Fibroblast of skin of left biceps (primary cell): ENCODE measurements at places on chromosomes 1 and 21.

GRCh38 chr21:24420689-24421088 lies 1186.6 kb downstream of the MRPL39 start:
- DNase-seq = no peak

GRCh38 chr1:66437136-66437401 lies 96.9 kb upstream of the SGIP1 start:
- no peak for DNase-seq

GRCh38 chr1:100035214-100035613 lies 65.4 kb downstream of the SLC35A3 start:
- no peak for DNase-seq

DNA sequence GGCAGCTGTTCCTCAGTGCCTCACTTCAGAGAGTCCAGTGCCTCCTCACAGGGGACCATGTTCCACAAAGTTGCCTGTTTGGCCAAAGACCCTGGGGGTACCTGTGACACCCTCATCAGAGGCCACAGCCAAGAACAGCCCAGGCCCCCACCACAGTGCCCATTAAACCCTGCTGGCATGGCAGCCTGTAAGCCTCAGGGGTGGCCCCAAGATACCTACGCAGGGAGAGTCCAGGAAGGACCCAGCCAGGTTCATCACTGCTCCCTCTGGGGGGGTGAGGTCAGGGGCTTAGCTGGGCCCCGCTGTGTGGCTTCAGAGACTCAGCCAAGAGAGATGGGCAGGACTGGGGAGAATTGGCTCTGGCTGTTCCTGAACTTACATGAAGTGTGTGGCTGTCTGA lies 19.1 kb upstream of the PRDM16 start:
- no peak for DNase-seq

GRCh38 chr1:155226188-155226909 lies 17.9 kb downstream of the MTX1 start:
- DNase-seq = no peak

DNA sequence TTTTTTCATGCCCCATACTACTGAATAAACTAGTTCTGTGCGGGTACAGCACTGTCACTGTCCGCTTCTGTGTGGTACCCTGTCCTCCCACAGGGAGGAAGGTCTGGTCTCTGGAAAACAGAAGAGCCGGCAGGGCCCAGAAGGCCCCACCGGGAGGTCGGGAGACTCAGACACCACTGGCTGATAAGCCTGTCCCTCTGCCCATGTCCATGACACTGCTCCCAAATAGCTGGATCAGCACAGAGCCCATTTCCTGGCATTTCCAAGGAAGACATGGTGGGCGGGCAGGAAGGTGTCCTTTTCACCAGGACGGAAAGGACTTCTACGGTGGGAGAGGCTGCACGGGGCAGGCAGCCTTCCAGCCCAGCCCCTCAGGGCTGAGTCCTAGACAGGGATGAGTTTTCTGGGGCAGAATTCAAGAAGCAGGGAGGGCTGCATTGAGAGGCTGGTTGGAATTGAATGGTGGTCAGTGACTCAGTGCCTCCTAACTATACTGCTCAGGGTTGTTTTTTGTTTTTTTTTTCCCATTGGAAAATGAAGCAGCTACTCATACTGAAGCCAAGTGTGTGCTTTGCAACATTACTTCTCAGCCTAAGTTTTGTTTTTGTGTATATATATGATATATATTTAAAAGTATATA lies 7.1 kb downstream of the PSRC1 start:
- no peak for DNase-seq

DNA sequence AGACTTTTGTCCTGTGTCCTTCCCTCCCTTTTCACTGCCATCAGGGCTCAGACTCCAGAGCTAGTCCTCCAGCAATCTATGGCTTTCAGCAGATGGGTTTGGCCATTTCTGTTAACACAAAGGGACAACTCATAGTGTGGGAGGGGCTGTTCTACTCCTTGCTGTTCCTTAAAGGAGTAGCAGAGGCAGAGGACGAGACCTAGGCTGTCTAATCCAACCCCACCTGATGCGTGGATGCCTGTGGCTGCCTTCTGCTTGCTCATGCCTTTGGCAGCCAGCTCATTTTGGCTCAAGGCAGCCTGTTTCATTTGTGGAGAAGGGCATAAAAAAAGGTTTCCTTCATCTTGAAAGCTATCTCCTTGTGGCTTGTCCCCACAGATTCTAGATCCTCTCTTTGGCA lies 27.0 kb downstream of the MFSD2A start:
- peak; percentile 60 for DNase-seq

GRCh38 chr1:20405893-20406604 lies 80.0 kb downstream of the CAMK2N1 start:
- peak; percentile 97 for DNase-seq

DNA sequence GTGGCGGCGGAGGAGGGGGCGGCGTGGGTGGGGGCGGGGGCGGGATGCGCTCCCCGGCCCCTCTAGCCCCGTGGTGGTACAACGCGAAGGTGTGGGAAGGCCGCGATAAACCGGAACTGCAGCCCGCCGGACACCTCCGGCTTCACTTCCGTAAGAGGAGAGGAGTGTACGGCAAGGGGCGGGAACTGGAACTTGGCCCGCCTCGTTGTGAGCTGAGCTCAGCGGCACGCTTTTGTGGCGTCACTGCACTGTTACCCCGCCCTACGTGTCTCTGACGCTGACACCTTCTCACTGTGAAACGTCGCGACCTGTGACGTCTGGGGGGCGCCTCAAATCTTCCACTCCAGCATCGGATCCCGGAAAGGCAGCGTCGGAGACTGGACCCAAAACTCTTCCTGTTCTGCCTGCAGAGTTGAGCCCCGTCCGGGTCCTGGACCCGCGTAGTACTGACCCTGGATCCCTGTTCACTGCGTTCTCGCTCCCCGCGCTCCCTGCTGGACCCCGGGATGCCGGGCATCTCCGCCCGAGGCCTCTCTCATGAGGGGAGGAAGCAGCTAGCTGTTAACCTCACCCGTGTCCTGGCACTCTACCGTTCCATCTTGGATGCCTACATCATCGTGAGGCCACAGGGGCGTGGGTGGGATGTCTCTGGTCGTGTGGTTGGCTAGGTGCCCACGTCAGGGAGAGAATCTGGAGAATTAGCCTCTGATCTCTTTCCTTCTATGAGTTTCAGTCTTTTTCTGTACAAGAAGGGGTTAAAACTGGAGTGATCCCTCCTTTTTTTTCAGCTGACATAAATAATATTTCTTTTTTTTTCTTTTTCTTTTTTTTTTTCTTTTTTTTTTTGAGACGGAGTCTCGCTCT lies at the start of gene ISG20L2:
Gene ISG20L2 (minus strand): TSS at position 168 of the 864 bp plus-strand sequence. CDS start 1,114 bp downstream, outside the sequence.
- peak; percentile 92 for DNase-seq

- DNase-seq = no peak
Observed at GRCh38 chr1:225534135-225534534, 106.3 kb upstream of the LBR start.

- no peak for DNase-seq
Observed at GRCh38 chr1:232292239-232292638, 337.7 kb downstream of the SIPA1L2 start.

DNA sequence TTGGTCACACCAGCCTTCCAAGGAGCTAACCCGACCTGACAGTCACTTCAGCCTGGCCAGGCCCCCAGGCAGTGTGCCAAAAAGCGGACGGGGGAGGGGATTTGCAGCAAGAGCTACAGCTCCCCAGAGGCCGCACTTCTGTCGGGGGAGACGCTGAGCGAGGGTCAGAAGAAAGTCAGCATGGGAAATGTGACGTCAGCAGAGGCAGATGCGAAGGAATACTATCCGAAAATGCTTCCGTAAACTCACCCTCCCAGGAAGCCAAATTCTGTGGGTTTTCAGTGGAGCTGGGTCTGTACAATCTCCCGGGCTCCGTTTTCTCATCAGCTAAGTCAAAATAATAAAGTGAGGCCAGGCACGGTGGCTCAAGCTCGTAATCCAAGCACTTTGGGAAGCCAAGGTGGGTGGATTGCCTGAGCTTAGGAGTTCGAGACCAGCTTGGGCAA lies 28.5 kb upstream of the ECE1 start:
- DNase-seq = peak; percentile 52

DNA sequence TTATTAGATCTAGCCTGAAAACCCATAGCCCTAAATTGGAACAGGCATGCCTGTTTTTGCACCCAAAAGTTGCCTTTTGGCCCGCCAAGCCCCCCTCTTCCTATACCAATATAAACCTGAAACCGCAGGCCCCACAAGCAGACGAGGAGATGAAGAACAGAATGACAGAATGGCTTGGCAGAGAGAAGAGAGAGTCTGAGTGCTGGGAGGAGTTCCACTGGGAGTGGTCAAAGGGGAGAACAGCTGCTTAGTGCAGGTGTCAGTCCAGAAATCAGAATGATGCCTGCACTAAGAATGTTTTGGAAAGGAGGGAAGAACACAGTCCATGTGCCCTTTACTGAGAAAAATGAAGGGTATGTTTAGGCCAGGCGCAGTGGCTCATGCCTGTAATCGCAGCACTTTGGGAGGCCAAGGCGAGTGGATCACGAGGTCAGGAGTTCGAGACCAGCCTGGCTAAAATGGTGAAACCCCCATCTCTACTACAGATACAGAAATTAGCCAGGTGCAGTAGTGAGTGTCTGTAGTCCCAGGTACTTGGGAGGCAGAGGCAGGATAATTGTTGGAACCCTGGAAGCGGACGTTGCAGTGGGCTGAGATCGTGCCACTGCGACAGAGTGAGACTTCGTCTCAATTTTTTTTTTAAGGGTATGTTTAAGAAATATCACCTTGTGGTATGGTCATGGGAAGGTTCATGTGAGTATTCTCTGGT lies 9.4 kb downstream of the DYRK1A start:
- no peak for DNase-seq

GRCh38 chr1:65939636-65940035 lies 146.9 kb downstream of the PDE4B start:
- DNase-seq = no peak

GRCh38 chr1:77342745-77343144 lies 60.9 kb downstream of the AK5 start:
- DNase-seq = no peak

DNA sequence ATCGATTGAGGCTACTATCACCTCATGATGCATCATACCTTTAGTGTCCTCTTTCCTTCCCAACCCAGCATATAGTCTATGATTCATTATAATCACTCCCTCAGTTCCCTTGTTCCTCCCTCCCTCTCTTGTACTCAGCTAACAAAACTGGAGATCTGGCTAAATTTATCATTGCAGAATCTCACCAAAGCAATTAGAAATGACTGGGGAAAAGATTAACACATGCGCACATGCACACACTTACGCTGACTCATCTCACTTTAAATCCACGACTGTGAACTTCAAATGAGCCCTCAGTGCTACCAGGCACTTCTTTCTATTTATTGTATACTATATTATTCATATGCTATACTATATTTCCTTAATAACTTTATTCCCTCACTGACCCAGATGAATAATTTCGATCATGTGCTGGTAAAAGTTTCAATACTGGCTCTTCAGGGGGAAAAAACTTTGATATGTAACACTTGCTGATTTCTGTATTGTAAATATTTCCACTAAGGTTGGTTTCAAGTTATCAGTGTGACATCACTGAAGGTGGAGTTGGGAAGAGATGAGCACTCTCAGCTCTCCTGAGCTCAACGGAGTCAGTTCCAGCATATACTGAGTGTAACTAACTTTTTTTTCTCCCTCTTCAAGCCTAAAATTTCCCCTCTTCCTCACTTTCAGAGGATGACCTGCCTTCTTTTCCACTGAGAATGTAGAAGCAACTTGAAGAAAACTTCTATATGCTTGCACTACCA lies 613.7 kb upstream of the B3GALT2 start:
- DNase-seq = peak; percentile 14

DNA sequence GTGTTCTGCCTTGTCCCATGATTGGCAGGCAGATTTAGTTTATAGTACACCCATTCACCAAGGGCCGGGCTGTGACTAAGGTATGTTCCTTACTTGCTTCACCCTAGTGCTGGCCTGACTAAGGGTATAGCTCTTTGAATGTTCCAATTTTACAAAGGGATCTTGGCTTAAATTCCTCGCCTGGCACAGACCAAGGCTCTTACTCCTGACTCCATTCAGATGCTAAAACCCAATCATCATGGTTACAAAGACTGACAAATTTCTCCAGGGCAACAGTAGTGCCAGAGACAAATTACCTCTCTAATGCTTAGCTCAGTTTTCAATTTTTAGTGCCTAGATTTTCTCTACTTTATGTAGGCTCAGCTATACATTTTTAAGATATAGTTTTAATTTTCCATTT lies 11.5 kb upstream of the C1orf53 start:
- no peak for DNase-seq

DNA sequence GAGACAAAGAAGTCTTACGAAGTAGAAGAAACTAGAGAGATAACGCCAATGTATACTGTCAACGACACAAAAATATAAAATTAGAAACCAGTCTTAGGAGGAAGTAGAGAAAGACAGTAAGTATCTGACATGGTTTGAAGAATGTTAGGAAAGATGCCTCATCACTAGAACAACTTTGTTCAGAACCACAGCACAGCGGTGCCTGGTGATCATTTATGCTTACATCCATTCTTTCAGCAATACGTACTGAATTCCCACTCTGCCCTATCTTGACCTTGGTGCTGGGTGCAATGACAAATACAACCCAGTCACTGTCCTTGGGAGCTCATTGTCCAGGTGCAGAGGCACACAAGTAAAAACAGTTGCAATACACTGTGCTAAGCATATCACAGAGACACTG lies 104.4 kb downstream of the TM2D1 start:
- no peak for DNase-seq

DNA sequence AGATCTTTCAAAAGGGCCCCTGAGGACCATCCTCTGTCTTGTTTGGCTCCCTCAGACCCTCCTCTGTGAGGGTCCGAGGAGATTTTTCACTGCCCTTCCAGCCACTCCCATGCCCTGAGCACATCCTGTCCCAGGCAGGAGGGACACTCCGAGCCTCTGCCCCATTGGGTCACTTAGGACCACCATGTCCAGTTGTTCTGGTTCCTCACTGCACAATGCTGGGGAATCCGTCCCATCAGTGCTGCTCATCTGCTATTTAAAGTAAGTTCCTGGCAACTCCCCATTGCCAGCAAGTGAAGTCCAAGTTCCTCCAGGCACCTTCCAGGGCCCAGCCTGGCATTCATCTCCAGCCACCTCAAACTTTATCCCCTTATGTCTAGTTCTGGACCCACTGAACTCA lies 117.5 kb upstream of the GRIK3 start:
- DNase-seq = no peak

GRCh38 chr1:59720326-59721115 lies 94.2 kb upstream of the HOOK1 start:
- no peak for DNase-seq

- no peak for DNase-seq
Observed at GRCh38 chr1:28193701-28194161, 17.2 kb upstream of the PTAFR start.

- no peak for DNase-seq
Observed at GRCh38 chr1:93716163-93716562, 34.5 kb upstream of the BCAR3 start.

- DNase-seq = no peak
Observed at GRCh38 chr1:26322042-26322331, 4.2 kb downstream of the CD52 start.
